Fibroblast of skin of right biceps (primary cell): ENCODE measurements at places on chromosomes 16 and 17.

GRCh38 chr16:21628121-21628726, 24.2 kb downstream of the IGSF6 start:
- no peak for DNase-seq

DNA sequence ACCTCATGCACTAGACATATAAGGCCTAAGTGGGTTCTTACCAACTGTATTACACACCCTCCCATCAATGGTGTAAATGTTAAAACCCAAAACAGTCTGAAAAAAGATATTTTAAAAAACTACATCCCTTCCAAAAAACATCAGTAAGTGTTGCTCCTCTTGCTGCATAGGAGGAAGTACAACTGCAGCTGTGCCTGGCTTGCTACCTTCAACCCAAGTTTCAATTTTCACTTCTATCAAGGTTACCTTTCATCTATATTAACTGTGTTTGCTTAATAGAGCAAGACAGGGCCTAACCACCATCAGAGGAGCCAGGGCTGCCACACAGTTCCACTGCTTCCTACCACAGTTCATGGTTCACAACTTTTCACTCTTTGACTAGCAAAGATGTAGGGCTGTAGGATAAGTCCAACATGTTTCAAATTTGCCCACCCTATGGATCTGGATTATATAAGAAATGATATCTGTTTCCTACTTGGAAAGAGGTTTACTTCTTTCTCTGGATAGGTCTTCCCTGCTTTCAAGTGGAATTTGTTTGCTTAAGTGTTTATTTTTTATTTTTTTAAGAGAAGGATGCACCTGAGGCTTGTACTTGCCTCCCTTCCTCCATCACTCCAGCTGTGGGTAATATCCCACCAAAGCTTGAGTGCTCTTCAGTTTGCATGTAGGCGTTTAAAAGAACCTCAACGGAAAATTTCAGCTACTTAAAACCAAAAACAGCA, 56.7 kb downstream of the GRB7 start:
- no peak for DNase-seq

DNA sequence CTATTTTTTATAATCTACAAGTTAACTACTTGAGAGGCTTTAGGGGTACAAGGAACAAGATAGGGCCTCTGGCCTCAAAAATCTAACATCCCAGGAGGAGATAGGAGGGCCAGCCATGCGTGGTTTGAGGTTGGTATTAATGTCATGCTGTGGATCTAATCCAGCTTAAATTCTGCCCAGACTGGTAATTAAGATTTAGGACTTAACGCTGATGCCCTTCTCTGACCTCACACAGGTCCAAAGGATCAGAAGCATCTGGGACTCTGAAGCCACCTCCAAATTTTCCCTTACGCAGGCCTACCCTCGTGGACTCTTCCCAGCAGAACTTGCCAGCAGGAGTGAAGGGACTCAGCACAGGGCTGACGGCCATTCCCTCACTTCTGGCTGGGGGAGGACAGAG, 15.1 kb downstream of the SLC6A4 start:
- DNase-seq, result no peak

DNA sequence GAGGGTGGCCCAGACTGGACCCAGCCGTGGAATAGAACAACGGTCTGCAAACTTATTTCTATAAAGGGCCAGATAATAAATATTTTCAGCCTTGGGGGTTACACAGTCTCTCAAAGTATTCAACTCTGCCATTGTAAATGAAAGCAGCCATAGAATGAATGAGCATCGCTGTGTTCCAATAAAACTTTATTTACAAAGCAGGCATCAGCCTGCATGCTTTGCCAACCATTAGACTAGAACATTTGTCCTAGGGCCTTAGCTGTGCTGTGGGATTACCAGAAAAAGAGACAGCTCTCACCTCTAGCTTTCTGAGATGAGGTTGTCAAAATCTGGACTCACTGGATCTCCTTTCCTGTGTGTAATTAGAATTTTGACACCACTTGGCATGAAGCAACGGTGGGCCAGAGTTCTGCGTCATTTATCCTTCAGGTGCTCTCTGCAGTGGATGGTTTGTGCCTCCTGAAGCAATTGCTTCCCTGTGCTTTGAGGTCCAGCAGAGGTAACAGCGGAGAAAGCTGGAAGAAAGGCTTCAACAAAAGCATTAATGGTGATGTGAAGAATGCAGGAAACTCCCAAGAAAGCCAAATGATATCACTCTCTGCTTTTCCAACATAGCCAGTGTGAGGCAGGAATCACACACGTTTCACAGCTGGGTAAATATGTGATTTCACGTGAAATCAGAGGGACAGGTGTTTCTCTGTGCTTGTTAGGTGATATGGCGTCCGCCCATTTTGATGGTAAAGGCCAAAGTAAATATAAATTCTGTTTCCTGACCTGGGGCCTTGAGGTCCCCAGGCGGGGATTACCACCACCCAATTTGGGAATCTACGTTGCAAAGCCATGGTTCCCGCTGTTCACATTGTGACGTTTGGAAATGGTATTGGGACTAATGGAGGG, 148.4 kb downstream of the PITPNC1 start:
- no peak for DNase-seq

DNA sequence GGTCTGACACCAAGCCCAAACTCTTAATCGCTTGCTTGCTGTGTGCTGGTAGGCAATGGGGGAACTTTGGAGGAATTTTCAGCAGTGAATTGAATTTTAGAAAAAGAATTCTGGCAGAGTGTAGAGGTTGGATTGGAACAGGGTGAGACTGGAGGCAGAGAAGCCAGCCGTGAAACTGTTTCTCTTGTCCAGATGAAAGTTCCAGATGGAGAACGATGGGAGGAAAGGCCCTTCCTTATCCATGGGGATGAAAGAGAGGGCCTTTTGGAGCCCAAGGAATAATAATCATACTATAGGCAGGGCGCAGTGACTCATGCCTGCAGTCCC, 26.0 kb downstream of the NEUROD2 start:
- DNase-seq, result no peak

GRCh38 chr16:75087375-75087979, 29.1 kb downstream of the LDHD start:
- peak; percentile 29 for DNase-seq

DNA sequence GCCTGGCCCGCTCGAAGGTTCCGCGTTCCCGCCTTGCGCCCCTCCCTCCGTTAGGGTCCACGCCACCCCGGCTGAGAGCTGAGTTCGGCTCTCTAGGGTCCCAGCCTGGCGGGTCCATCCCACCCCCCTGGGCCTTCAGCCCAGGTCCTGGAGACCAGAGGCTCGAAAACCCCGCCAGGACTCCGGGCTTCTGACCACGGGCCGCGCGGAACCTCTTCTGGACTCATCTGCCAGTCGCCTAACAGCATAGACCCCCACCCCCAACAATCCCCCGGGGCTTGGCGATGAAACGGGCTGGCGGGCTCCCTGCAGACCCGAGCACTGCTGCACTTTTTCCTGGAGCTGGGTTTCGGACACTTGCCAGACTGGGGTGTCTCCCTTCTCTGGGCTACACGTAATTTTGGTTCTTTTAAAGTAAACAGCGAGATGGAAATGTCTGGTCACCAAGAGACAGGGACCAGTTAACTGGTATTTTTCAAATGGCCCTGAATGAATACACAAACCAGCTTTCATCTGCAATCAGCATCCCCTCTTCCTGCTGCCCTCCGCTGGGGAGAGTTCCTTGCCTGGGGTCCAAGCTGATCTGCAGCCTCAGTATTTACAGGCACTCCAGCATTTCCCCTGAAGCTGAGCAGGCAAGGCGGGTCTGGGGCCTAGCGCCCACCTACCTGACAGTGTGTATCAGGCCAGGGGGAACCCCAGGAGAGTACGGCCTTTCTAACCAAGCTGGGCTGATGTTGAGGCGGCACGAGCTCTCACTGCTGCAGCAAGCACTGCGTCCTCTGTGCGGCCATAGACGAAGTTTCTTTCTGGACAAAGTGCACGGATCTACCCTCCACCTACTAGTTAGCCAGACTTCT, 639 bp upstream of the TRIM65 start:
- DNase-seq, result no peak

DNA sequence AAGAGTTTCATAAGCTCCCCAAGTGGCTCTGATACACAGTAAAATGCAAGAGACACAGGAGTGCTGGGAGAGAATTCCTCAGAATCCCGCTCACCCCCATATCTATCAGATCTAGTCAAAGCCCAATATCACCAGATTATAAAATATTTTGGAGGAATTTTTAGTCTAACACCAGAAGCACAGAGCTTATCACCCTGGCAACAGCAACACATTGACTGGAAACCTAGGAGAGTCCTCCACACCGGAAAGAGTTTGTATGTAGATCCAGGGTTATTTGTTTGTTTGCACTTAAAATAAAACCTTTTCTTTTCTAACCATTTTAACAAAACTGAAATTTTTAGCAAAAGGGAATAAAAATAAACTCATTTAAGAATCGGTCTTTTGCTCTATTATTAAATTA, 7.2 kb downstream of the SOX9 start:
- no peak for DNase-seq

DNA sequence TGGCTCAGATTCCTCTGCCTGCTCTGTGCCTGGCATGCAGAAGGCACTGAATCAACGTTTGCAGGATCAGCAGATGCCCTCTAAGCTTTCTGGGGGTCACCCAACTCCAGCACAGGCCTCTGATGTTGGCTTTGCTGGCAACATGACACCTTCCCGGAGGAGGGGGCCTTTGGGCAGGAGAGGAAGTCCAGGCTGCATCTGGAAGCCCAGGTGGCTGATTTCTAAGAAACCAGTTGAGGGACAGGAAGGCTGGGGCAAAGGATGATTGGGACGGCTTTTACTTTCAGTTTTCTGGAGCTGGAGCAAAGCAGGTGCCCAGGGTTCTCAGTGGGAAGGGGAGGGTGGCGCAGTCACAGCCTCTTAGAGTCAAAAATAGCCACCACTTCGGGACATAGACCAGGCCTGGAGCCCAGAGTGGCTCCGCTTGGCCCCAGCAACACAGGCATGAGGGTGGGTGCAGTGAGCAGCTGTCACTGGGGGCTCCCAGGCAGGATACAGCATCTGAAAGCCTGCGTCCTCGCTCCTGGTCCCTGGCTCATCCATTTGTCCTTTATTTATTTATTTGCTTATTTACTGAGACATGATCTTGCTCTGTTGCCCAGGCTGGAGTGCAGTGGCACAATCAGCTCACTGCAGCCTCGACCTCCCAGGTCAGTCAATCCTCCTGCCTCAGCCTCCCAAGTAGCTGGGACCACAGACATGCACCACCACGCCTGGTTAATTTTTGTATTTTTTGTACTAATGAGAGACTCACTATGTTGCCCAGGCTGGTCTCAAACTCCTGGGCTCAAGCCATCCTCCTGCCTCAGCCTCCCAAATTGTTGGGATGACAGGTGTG, 15.1 kb downstream of the SOCS1 start:
- DNase-seq, result no peak

DNA sequence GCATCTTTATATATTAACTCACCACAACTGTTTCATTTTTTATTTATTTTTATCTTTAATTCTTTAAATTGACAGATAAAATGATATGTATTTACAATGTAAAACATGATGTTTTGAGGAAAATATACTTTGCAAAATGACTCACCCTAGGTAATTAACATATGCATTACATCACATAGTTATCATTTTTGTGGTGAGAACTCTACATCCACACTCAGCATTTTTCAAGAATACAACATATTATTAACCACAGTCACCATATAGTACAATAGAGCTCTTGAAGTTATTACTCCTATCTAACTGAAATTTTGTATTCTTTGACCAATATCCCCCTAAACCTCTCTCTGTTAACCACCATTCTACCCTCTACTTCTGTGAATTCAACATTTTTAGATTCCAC, 194.7 kb upstream of the KIF2B start:
- peak; percentile 86 for DNase-seq

DNA sequence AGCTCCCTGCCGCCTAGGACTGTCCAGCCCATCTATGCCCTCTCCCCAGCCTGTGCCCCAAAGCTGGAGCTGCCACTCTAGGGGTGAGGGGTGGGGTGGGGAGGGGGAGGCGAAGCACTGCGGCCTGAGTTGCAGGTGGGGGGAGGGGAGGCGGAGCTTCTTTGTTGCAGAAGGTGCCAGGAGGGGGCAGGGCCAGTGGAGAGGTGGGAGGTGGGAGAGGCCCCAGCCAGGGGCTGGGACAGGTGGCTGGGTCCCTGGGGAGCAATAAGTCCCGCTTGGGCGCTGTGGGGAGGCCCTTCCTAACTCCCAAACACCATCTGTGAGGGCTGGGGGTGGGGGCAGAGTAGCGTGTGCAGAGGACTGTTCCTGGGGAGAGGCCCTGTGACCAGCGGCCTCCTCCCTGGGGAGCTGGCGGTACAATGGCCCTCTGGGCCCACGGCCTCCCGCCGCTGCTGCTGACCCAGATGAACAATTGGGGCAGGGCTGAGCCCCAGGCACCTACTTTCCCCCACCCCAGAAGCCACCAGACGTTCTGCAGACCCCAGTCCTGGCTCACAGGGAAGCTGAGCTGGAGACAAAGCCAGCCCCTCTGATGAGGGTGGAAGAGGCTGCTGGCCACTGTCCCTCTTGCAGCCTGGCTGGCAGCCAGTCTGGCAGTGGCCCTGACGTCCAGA, 2.2 kb upstream of the NTN3 start:
- no peak for DNase-seq

GRCh38 chr16:80463326-80463725, 77.5 kb upstream of the DYNLRB2 start:
- no peak for DNase-seq

DNA sequence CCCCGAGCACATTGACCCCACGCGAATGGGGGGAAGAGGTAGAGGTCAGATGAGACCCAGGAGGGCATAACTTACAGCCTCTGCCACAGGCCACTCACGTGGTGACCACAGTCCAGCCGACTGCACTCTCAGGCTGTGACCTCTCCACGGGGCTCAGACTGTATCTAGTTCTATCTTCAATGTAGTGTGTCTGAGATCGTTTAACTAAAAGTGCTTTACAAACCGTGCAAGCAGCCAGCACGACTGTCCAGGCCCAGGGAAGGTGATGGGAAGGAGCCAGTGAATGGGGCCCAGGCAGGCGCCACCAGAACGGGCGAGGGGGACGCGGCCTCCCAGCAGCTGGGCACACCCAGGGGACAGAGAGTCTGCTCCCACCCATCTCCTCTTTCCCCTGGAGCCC, 108.6 kb downstream of the ANKRD11 start:
- DNase-seq, result no peak

- no peak for DNase-seq
Measured at GRCh38 chr16:51941412-51941811, 605.5 kb downstream of the TOX3 start.
